ENCODE measurements at places on chromosomes 12 and 14.

GRCh38 chr12:69570545-69571399 lies 14.5 kb upstream of the CCT2 start:
- DNase-seq, result no peak

GRCh38 chr12:75289753-75290152 lies 40.4 kb downstream of the CAPS2 start:
- DNase-seq, result no peak

DNA sequence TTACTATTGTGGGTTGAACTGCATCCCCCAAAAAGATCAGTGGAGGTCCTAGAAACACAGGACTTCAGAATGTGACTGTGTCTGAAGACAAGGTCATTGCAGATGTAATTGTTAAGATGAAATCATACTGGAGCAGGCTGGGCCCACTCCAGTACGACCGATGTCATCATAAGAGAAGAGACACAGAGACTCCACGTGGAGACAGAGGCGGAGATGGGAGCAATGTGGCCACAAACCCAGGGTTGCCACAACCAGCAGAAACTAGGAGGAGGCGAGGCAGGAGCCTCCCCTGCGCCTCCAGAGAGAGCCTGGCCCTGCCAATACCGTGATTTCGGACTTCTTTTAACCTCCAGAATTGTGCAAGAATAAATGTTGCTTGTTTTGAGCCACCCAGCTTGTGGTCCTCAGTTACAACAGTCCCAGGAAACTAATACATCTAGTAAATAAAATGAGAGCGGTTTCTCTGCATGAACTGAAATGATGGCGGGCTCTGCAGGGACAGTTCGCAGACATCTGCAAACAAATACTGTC lies 25.7 kb upstream of the FZD10 start:
- DNase-seq, result no peak

- no peak for DNase-seq
Observed at GRCh38 chr12:132282031-132282949, 47.1 kb downstream of the GALNT9 start.

DNA sequence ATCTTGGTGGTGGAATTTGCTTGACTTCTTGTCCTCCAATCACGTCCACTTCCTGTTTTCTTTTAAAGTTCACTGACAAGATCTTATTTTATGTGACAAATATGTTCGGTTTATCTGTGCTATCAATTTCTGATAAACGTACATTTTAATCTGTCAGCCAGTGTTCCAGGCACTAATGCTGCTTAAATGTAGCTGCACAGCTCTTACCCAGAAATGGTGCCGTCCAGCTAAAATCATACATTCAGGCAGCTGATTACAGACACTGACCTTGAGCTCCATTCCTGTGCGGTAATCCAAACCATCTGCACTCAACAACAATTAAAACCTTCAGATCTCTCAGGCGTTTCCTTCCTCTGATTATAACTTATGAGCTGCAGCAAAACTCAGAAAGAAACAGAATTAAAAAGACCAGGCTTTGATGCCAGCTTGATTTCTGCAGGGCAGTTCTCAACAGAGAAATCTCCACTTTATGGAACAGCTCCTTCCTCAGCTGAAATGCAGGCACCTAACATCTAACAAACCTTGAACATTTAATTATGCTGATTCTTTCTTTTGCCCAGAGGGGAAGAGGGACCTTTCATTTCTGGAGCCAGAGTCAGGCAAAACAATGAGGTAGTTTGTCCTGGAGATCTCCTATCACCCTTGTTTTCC lies 26.4 kb upstream of the RASSF3 start:
- DNase-seq, result no peak

- no peak for DNase-seq
Observed at GRCh38 chr12:113664224-113664681, 192.6 kb upstream of the LHX5 start.

GRCh38 chr12:12908252-12908651 lies 16.9 kb downstream of the GPRC5A start:
- no peak for DNase-seq

- DNase-seq, result no peak
Observed at GRCh38 chr12:87813476-87814234, 215.5 kb downstream of the C12orf50 start.

DNA sequence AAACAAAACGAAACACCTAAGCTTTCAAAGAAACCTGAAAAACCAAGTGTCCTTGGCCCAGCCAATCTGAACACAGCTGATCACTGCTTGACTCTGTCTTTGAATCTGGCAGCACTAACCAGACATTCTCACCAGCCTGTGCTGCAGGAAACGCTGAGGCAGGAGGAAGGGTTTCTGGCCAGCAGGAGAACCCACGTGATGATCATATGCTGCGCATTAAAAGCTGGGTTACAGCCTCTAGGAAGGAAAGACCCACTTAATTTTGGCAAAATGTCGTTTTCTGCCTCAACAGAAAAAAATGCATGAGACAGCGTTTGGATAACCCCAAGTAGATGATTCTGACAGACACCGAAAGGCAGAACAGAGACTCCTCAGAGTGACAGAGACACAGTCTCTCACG lies 9.8 kb downstream of the APPL2 start:
- DNase-seq, result no peak

GRCh38 chr14:89616425-89616824 lies 199.4 kb upstream of the FOXN3 start:
- DNase-seq, result no peak
